Stimulated activated CD8-positive, alpha-beta memory T cell treated with anti-CD3 and anti-CD28 coated beads, Interleukin-7, amount 100 ng/mL, for 1 hour (primary cell): ENCODE measurements at places on chromosomes 2 and 18.

DNA sequence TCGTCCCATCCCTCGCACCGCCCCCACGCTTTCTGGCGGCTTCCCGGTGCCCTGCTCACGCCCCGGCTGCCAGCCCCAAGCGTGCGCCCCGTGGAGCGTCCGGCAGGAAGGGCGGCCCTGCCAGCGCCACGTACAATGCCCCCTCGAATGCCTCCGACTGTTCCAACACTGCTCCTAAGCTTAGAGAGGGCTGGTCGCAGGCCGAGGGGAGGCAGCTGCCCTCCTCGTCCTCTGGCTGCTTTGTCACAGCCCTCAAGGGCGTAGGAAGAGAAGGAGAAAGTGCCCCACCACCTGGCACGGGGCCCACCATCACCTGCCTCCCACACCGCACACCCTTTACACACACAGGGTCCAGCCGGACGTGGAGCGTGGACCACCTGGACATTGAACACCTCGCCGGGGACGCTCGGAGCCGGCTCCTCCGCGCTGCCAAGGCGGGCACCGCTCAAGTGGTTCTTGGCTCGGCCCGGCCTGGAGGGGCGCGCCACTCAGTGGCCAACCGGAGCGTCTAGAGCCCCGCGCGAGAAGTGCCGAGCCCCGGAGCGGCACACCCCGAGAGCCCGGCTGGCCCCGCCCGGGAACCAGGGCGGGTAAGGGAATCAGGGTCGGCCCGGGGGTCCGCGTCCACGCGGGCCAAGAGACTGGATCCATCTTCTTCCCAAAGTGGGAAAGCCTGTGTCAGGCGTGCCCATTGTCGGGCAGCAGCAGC lies 830 bp downstream of the DNER start:
- DNase-seq, result no peak

GRCh38 chr2:39933196-39933595 lies 154.1 kb upstream of the THUMPD2 start:
- no peak for DNase-seq

- DNase-seq, result no peak
These were observed 151.1 kb downstream of the CCDC148 start for GRCh38 chr2:158305501-158305900.

- DNase-seq, result no peak
These were observed 506.7 kb downstream of the CMPK2 start for GRCh38 chr2:6358985-6359384.
